ENCODE measurements at places on chromosomes 12 and 14.

DNA sequence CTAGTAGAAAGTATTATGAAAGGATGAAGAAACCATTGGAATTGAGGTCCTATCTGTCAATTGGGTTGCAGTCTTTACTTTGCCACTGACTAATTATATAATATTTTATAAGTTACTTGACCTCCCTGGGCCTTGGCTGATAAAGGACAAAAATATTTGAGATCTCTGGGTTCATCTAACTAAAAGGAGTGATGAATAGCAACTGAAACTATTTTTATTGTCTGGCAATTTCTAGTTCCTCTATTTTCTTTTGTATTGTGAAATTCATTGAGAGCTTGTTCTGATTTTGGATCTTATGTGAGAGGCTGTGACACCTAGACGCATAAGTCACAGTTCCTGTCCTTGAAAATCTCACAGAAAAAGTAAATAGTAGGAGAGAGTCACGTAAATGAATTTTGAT lies 415.7 kb upstream of the ATP2B1 start:
- DNase-seq = no peak

DNA sequence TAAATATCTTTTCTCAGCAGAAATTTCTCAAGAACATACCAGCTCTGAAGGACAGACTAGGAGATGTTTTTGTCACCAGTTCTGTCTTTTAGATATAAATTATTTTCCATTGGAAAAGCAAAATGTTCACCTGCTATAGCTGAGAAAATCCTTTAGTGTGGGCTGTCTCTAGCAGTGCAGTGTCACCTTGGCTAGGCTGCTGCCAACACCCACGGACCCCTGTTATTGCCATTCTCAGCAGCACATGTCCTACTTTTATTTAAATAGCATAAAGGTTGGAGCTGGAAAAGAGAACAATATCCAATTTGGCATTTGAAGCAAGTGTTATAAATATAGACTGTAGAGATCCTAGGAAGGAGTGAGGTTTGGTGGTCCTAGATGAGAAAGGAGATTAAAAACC lies 156.4 kb downstream of the TPH2 start:
- DNase-seq = no peak

DNA sequence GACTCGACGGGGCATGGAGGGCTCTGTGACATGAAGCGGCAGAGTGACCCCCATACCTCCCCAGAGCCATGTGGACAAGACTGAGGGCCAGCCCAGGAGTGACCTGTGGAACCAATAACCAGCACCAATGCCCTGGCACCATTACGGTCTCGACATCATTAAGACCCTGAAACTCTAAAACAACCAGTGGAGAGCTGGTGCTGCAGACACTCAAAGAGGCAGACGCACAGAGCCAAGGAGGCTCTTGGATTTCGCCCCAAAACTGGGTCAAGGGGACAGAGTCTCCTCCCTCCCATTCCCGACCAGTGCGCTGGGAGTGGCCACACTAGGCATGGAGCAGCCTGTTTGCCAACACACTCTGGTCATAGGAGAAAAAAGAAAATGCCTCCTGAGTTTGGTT lies 41.6 kb upstream of the VASH1 start:
- DNase-seq = no peak

- no peak for DNase-seq
Measured at GRCh38 chr12:65432114-65432513, 153.6 kb downstream of the MSRB3 start.

DNA sequence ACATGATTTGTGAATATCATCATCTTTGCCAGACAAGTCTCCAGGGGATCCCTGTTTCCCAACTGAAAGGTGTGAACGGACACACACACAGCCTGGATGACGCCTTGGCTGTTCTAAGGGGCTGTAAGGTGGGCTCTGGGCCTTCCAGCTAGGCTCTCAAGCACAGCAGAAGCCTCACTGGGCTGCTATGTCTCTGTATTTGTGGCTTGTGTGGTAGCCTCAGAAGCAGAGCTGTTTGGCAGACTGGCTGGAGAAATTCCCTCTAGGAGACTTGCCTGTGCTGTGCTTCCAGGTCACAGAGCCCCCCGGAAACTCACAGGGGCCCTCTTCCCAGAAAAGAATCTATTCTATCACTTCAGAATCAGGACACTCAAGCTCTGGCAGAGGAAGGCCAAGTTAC lies 21.4 kb downstream of the OTUB2 start:
- no peak for DNase-seq

GRCh38 chr12:26277506-26278246 lies 82.3 kb downstream of the SSPN start:
- DNase-seq = no peak

GRCh38 chr12:94374124-94374523 lies 85.5 kb downstream of the CEP83 start:
- no peak for DNase-seq
